T-helper 17 cell (primary cell): ENCODE measurements at places on chromosomes 7 and 10.

GRCh38 chr10:20737107-20737506, 160.0 kb downstream of the NEBL start:
- DNase-seq: no peak

- DNase-seq: no peak
These were observed 1.6 kb upstream of the HTRA1 start for GRCh38 chr10:122459561-122460273.

GRCh38 chr10:103870516-103870915, 15.1 kb upstream of the SH3PXD2A start:
- no peak for DNase-seq

DNA sequence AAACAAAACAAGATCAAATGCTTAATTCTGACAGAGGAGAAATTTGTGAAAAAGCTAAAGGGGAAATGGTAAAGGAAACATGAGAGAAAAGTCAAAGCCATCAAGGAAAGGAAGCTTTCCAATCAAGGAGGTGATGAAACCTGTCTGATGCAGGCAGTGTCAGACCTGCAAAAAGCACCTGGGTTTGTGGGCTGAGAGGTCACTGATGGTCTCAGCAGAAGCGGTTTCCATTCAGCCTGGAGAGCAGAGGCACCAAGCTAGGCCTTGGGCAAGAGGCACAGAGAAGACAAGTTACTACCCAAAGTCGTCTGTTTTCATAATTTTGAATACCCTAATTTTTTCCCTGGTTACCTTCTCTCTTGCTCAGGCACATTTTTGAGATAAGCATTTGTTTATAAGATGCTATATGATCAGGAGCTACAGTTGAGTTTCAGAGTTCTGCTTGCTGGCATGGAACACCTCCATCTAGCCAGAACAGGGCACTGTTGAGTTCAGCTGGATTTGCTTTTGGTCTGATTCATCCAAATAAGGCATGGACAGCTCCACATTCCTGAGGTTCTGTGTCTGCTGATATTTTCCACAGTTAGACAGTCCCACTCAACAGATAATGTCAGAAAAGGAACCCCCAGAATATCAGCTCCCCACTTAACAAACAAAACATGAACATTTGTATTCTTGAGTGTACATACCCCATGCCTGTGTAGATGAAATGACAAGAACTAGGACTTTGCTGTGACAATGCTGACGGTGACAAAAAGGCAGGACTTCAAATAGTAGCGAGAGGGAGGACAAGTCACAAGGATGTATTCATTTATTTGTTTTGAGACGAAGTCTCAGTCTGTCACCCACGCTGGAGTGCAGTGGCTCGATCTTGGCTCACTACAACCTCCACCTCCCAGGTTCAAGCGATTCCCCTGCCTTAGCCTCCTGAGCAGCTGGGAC, 4.9 kb upstream of the PPIA start:
- DNase-seq: no peak

DNA sequence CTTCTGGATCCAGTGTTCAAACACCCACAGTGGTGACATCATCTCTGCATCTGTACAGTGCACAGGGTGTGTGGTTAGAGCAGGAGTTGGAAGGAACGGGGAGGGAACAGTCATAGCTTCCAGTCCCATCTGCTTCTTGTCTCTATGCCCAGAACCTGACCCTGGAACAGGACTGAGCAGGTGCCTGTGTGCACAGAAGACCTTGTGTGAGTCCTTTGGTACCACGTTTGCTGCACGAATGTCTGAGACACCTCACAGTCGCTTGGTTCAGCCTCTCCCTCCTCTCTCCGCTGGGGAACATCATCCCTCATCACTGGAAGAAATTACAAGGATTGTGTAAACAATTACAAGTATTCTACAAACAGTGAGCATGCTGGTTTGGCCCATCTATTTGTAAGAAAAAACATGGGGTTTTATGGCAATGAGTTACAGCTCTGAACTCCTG, 243.0 kb upstream of the KLF6 start:
- DNase-seq: no peak

- no peak for DNase-seq
These were observed 31.5 kb upstream of the NRP1 start for GRCh38 chr10:33365871-33366411.

GRCh38 chr10:49271346-49271745, 27.6 kb upstream of the C10orf71 start:
- no peak for DNase-seq

DNA sequence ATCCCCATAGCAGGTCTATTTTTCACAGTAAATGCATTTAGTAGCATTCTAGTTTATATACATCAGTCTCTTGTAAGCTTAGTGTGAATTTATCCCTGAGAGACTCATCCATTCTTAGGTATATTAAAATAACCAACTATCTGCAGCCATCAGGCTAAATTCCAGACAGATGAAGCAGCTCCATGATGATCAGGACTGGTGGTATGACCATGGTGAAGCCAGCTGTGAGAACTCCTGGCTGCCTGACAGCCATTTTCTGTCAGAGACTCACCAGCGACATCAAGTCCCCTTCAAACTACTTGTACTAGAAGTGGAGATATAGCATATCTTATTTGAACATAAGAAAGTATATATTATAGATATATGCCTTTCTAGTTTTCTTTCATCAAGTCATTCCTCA, 70.3 kb upstream of the GSDME start:
- no peak for DNase-seq

DNA sequence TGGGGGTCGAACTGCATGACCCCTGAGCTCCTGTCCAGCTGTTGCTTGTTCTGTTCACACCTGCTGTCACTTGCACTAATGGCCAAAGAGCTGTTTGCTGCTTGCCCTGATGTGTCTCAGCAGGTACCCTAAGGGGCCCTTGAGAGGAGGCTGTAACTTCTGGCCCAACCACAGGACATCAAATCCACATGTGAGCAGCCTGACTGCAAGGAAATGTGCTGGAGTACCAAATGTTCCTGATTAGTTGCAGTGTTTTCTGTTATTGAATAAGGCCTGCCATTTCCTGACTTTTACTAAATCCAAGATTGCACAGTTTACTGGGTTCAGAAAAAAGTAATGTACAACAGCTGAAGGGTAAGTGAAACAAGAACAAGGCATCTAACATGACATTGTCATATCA, 91.7 kb upstream of the IL6 start:
- DNase-seq: no peak

- DNase-seq: no peak
These were observed 330.0 kb upstream of the GLI3 start for GRCh38 chr7:42567051-42567450.

DNA sequence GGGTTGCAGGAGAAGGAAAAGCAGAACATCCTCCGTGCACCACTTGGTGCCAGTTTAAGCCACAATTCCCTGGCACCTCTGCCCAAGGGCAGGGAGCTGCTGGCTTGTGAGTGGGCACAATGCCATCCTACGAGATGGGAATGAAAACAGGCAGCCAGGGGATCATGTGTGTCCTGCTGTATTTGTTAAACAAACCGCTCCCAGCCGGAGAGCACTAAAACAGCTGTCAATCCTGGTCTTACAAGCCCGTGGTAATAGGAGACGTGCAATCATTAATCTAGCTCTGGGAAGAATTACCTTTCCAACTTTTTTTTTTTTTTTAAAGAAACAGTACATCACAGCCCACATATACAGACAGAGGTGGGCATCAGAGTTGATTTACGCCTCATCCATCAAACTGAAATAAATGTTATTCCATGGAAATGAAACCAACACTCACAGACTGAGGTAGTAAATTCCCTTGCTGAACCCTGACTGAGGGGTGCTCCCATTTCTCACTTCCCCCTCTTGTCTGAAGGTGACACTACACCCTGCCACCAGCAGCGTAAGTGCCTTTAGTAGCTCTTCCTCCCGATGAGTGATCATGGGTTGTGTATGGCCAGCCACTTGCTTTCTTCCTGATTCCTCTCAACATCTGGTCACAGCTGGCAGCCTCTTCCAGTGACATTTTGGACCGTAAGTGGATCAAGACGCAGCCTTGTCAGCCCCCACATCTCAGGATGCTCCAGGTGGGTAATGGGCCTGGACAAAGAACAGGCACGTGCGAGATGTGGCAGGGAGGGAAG, 143.8 kb downstream of the TEX36 start:
- DNase-seq: no peak

GRCh38 chr10:6621536-6621935, 41.5 kb upstream of the PRKCQ start:
- no peak for DNase-seq

DNA sequence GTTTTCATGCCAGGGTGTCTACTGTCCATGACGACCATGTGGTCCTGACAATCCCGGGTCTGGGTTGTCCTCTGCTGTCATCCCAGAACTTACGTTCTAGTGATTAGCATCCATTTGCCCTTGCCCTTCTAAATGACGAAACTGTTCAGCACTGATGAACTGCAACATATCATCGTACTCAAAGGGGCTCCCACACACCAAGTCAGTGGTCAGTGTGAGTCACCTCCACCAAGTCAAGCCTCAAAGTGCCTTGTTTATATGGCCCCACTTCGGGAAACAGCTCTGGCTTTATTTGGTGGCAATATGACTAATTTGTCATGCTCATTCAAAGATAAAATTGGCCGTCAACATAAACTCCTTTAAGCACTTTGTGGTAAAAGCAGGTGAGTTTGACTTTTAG, 110.7 kb downstream of the FRMD4A start:
- DNase-seq: no peak

GRCh38 chr7:64951250-64951848, 39.5 kb downstream of the ZNF117 start:
- DNase-seq: no peak

GRCh38 chr7:158814637-158815036, 14.7 kb downstream of the ESYT2 start:
- DNase-seq: no peak

DNA sequence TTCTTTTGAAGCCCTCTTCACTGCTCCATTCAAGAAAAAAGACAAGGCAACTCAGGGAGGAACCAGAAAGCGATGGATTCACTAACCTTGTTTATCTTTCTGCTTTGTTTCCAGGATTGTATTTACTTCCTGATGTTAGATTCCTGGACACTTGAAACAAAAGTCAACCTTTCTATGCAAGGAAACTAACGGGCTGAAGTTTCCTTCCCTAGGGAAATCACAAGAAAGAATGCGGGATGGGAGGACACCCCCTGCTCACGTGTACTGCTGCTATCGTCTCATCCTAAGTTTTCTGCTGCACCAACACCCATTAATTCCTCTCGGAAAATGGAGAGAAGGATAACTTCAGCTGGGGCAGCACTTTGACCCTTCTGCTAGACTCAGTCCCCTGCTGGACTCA, 50.3 kb downstream of the ELMO1 start:
- no peak for DNase-seq

GRCh38 chr10:117454502-117454901, 79.3 kb upstream of the PDZD8 start:
- DNase-seq: no peak

- DNase-seq: no peak
These were observed 548.9 kb upstream of the STEAP1 start for GRCh38 chr7:89605362-89605761.

DNA sequence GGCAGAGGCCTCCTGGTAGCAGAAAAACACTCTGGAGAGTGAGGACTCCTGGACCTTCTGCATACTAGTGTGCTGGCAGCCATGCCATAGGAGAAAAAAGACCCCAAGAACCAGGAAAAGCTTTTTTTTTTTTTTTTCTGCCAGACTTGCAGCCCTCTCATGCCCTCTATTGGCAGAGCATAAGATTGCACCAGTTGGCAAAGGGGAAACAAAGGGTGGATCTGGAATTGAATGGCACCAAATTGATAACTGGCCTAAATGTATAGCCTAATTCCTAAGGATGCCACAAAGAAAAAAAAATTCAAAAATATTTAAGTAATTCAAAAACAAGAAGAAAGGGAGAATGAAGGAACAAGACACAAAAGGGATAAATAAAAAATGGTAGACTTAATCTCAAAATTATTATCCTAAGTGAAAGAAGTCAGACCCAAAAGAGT, 112.5 kb upstream of the GHITM start:
- no peak for DNase-seq
